ENCODE measurements at places on chromosomes 5 and 9. TPM values are rescaled to one million over a fixed set of nuclear protein-coding genes. Genes with fewer than 3 reads are reported as not detected.

LIX1 gene
- total RNA-seq = not detected

PRR7 gene
- total RNA-seq = 13.0 TPM

NR2F1 gene
- total RNA-seq = not detected

MEIKIN gene
- total RNA-seq = not detected

CCNJL gene
- not detected for total RNA-seq

PCDHGA2 gene
- 0.11 TPM for total RNA-seq

PCDHB2 gene
- total RNA-seq = 0.11 TPM

GRIN3A gene
- total RNA-seq = not detected

ADRA1B gene
- not detected for total RNA-seq

TLX3 gene
- not detected for total RNA-seq
